Activated naive CD4-positive, alpha-beta T cell (primary cell): ENCODE measurements at places on chromosomes 5 and 9.

- DNase-seq: no peak
Observed at GRCh38 chr5:73623060-73623459, 2.9 kb upstream of the ARHGEF28 start.

DNA sequence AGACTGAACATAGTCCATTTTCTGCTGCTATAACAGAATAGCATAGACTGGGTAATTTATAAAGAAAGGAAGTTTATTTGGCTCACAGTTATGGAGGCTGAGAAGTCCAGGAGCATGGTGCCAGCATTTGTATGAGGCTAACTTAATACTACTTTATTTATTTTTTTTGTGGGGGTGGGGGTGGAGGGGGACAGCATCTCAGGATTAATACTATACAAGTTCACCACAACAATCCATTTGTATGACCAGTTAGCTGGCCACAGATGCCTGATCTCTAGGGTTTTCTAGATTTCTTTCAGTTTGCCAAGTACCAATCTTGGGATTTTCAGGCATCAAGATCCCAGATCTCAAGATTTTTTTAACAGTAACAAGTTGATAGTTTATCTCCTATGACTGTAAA is 20.3 kb downstream of the ANGPTL2 start:
- DNase-seq: no peak

- DNase-seq: no peak
Observed at GRCh38 chr9:860706-861105, 19.2 kb downstream of the DMRT1 start.

DNA sequence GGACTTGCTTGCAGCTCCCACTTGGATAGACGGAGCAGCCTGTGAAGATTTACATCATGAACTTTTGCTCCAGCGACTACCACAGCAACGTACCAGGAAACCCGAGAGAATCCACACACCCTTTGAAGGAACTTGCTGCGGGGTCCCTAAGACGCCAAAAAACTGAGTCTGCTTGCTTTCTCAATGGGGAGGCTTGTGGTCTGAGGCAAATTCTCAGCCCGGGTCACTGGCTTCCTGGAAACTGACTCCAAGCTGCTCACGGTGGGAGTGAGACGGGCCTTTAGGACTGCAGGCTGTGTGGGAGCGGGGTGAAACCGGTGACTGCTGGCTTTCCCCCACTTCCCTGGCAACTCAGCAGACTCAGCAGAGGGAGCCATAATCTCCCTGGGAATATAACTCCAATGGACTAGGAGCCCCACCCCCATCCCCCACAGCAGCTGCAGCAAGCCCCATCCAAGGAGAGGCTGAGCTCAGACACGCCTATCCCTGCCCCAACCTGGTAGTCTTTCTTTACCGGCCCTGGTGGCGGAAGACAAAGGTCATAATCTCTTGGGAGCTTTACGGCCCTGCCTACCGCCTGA is 466.0 kb downstream of the CAAP1 start:
- no peak for DNase-seq

DNA sequence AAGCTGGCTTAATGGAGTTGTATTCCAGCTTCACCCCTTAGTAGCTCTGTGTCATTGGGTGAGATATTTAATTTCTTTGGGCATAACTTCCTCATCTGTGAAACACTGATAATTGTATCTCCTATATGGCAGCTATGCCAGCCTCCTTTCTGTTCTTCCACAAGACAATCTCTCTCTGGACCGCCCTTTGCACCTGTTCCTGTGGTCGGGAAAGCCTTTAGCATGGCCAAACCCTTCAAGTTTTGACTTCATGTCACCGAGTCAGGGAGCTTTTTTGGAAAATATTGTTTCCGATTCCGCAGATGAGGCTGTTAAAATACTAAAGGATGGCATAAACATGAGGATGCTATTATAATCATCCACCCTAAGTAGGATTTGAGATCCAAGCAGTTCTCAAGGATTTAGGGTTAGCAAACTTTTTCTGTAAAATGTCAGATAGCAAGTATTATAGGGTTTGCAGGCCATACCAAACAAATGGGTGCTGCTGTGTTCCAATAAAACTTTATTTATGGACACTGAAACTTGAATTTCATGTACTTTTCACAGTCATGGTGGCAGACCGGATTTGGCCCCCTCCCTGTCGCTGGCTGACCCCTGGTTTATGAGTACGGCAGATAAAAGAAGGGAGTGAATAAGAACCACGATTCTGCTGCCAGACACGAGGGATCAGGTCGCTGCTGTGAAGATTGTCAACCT is 695 bp upstream of the NDFIP1 start:
- no peak for DNase-seq

DNA sequence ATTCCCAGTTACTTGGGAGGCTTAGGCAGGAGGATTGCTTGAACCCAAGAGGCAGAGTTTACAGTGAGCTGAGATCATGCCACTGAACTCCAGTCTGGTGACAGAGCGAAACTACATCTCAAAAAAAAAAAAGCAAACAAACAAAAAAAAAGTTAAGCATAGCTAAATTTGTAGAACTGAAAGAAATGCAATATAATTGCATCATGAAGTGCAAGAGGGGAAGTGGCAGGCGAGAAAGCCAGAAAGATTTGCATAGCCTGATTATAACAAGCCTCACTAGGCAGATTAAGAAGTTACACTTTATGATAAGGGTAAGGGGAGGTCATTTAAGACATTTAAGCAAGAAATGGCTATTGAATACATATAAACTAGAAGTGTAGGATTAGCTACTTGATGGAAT is 187.1 kb downstream of the EDIL3 start:
- no peak for DNase-seq

DNA sequence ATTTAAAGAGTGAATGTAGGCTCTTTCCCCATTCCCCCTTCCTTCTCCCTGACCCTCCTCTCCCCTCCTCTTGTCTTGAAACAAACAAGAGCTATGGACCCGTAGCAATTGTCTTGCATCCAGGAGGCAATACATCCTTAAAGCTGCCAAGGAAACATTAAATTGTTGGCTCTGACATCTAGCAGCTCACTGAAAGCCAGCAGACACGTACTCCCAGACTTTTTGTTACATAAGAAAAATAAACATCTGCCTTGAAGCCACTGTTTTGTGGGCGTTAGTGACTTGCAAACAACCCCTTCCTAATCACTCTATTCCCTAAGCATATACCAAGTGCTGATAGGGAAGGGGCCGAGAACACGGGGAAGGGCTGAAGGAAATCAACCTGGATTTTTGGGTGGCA is 8.6 kb downstream of the SLC45A2 start:
- DNase-seq: no peak

DNA sequence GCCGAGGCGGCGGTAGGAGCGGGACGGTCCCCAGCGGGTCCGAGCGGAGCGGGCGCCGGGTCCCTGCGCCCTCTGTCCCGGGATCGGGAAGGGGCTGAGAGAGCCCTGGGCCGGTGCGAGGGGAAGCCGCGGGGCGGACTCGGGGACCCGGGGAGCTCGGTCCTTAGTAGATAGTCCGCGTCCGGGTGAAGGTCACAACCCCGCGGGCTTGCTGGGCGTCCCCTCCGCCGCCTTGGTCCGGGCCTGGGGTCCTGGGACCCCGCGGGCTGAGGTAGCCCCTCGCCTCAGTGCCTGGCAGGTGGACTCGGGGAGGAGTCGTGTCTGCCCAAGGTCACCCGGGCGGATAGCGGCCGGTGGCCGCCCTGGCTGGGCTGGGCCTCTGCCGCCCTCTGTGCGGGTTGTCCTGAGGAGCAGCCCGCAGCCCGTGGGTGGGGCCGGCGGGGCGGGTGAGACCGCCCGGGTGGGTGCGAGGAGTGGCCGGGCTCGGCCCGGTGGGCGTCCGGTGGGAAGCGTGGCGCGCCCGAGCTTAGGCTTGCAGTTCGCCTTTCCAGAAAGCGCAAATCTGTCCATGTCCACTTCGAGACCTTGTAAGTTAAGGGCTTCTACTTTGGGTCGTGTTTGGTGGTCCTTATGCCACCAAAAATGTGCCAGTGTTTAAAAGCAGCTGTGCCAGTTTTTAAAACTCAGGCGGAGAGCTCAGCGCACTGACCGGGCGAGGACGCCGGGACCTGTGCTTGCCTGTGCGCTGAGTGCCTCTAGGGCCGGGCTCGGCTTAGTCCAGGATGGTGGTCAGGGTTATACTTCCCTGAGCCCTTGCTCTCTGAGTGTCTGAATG is 554 bp downstream of the SDHA start:
- DNase-seq: no peak

GRCh38 chr5:116883875-116884274 is 309.3 kb upstream of the SEMA6A start:
- DNase-seq: no peak

GRCh38 chr9:133163504-133164172 is at the start of gene GBGT1:
GBGT1 (minus strand) TSS chr9:133163914; CDS start chr9:133162412, 1,502 bp downstream.
- DNase-seq: peak; percentile 24

GRCh38 chr5:142508591-142508990 is 177.3 kb downstream of the FGF1 start:
- no peak for DNase-seq

- peak; percentile 17 for DNase-seq
Observed at GRCh38 chr5:141040771-141041426, 10.3 kb upstream of the PCDHB1 start.

DNA sequence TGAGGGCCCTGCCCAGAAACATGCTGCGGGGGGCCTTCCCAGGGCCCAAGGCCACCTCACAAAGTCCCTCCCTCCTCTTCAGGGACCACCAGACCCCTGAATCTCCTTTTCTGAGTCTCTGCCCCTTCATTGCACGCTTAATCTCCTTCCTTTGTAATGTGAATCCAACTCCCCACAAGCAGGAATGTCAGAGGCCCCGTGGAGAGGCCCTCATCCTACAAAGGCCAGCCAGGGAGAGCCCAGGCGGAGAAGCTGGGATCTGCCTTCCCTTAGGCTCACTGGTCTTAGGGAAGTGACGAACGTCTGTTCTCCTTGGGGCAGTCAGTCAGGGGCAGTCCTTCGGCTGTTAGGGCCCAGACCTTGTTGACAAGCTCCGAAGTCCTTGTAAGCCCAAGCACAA is 2.3 kb downstream of the SMIM33 start:
- DNase-seq: no peak

- DNase-seq: no peak
Observed at GRCh38 chr5:167413506-167413905, 877.9 kb upstream of the WWC1 start.

- DNase-seq: no peak
Observed at GRCh38 chr9:34652602-34653000, 616 bp downstream of the IL11RA start.

- no peak for DNase-seq
Observed at GRCh38 chr9:107755246-107755645, 265.7 kb upstream of the KLF4 start.

- no peak for DNase-seq
Observed at GRCh38 chr9:130627051-130627450, 37.3 kb upstream of the PRDM12 start.

- DNase-seq: no peak
Observed at GRCh38 chr5:93188876-93189485, 392.0 kb downstream of the NR2F1-AS1 start.

DNA sequence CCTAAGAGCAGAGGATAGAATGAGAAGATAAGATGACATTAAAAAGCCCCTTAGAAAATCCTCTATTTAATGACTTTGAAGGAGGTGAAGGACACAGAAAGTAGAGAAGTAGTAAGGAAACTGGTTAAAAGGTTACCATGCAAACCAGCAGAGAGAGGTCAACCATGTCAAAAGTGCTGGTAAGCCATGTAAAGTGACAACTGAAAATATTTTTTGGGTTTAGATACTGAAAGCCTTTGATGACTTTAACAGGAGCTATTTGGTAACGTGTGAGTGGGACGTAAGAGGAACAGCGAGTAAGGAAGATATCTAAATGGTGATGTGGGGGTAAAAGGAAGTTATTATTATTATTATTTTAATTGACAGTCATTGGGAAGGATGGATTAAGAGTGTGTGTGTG is 56.9 kb downstream of the MACIR start:
- no peak for DNase-seq

DNA sequence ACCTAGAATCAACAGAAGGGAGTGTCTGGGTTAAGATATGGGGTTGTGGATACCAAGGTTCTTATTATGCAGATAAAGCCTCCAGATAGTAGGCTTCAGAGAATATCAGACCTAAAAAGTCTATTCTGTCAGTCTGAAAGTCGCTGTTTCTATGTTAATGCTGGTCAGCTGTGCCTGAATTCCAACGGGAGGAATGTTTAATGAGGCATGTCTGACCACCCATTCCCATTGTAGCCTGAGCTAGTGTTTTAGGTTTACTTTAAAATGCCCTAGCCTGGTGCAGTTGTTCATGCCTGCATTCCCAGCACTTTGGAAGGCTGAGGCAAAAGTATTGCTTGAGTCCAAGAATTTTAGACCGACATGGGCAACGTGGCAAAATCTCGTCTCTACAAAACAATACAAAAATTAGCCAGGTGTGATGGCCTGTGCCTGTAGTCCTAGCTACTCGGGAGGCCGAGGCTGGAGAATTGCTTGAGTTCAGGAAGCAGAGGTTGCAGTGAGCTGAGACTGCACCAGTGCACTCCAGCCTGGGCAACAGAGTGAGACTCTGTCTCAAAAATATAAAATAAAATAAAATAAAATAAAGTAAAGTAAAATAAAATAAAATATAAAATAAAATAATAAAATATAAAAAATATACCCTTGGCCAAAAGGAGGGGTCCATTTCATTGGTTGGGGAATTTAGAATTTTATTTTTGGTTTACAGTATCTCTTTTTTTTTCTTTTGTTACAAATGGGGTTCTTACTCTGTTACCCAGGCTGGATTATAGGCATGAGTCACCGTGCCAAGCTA is 7.8 kb upstream of the SOX30 start:
- no peak for DNase-seq

GRCh38 chr9:32486839-32487562 is 39.0 kb downstream of the RIGI start:
- DNase-seq: no peak

- DNase-seq: no peak
Observed at GRCh38 chr9:69658987-69659675, 13.0 kb downstream of the APBA1 start.

DNA sequence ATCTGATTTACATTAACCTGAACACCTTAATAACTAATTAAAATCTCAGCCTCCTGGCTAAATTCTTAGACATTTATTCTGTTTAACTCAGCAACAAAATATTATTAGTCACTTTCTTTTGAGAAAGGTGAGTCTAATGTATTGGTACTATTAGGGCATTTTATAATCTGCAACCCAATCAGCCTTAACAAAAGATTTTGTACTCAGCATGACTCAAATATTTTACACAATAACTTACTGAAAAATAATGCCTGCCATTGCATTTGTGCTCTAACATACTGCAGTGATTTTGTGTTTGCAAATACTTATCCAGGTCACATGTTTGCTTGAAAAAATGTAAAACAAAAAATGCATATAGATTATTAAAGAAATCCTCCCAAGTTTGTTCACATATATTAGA is 1129.9 kb downstream of the TAF11L14 start:
- DNase-seq: no peak

- DNase-seq: no peak
Observed at GRCh38 chr9:108033976-108034964, 544.7 kb upstream of the KLF4 start.

DNA sequence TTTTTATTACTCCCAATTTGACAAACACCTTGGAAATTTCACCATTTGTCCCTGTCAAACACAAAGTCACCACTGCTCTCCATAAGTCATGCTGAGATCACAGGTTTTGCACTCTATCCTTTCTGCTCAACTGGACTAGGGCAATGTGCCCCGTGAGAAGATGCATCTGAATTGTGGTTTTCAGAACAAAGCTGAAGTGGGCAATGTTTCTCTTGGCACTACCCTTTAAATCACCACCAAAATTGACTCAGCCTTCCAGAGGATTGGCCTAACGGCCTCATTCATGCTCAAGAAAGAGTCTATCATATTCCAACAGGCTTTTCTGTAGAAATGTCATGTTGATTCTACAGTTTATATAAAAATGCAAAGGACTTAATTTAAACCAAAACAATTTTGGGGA is 81.0 kb upstream of the TRIO start:
- no peak for DNase-seq
